IPS-NIHi11 (cell line): ENCODE measurements at places on chromosomes 2 and 18.

DNA sequence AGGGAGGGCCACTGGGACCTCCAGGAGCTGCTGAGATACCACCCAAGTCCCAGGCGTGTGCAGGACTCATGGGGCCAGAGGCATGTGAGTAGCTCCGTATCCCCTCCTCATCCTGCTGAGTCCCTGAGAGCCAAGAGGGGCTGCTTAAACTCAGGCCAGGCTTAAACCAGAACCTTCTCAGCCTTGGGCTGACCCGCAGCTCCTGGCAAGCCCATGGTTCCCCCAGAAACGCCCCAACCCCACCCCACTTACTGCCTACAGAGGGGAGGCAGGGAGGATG is 2.5 kb upstream of the NMUR1 start:
- no peak for DNase-seq

- DNase-seq, result no peak
These were observed 755.7 kb upstream of the SLC8A1 start for GRCh38 chr2:41207578-41207977.

DNA sequence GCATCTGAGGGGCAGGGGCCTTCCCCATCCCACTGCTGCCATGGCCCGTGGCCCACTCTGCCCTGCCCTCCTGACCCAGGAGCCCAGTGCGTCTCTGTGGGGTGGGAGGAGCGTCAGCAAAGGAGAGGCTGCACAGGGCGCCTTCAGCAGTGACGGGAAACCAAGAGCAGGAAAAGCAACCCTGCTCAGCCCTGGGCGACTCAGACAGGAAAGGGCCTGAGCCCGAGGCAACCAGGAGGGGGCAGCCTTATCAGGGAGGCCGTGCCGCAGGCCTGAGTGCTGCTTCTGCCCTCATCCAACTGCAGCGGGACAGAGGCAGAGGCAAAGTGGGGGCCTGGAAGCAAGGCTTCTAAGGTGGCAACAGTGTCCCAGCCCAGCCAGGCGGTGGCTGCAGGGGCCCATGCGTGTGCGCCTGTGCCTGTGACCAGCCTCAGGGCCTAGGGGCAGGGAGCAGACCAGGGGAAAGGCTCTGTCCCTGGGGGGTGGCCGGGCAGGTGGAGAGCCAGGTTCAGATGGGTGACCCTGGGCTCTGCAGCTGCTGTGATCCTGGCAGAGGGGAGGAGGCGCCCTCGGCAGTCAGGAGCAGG is 23.3 kb upstream of the ALPI start:
- peak; percentile 39 for DNase-seq

GRCh38 chr2:239258248-239258647 is 142.6 kb downstream of the HDAC4 start:
- DNase-seq, result no peak

DNA sequence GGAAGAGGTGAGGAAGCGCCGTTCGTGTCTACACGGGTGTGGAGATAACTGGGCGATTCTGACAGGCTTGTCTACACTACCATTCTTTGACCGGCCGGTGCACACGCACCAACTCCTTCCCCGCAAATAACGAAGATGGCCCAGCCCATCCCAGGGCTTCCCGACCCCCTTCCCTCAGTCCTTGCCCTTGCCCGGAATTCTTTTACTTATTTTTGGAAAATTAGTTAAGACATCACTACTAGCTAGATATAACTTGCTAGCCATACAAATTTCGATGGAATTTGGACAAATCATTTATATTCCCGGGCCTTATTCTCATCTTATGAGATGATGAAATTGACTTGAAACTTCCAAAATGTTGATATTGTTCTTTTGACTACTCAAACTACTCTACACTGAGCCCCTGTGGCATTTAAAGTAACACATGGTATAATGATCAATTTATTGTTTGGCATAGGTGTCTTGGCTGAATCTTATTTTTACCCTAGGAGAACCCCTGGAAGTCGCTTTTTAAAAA is 1.3 kb downstream of the ERICH2 start:
- DNase-seq, result no peak

- no peak for DNase-seq
These were observed 15.5 kb upstream of the ACTR2 start for GRCh38 chr2:65212115-65212514.

DNA sequence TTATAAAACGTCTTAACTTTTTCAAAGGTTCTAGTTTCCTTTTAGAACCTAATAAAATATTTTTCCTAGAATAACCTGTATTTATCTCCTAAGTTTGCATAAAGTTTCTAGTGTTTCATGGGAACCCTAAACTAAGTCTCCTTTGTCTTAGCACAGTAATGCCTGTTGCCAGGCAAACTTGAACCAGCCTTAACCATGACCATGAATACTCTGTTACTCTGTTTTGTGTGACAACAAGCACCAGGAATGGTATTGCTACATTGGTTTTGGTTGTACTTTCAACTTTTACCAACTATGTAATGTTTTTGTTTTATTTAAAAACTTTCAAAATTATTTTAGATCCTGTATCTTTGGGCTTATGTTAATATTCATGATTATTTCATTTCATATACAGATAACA is 137.6 kb downstream of the CERS6 start:
- no peak for DNase-seq

GRCh38 chr18:77009675-77010074 is 122.9 kb downstream of the MBP start:
- no peak for DNase-seq

DNA sequence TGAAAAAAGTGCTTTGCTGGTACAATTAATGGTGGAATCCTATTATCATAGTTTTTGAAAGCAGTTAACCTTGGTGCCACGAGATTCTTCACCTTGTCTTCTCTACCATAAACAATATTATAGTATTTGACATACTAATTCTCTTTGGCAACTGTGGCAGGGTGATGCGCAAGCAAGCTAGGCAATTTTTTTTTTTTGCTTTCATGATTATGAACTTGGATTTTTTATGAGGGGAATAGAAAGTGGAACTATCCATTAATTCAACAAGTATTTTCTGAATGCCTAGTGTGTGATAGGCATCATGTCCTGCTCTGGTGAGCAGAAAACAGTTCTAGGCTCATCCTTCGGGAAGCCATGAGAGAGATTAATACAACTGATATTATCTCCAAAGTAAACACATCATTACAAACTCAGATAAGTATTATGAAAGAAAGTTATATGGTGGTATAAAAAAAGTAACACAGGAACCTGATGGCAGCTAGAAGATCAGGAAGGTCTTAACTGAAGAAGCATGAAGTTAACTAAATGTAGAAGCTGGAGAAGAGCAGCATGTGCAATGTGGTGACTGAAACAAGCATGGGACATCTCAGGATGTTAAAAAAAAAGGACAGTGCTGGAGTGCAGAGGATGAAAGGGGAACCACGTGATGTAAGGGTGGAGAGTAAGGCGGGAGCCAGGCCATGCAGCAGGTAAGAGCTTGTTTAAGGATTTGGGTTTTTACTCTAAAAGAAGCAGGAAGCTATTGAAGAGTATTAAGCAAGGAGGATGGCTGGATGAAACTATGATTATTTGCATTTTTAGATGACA is 113.7 kb downstream of the ZEB2 start:
- no peak for DNase-seq

GRCh38 chr2:164015328-164016123 is 279.7 kb upstream of the FIGN start:
- peak; percentile 28 for DNase-seq

- no peak for DNase-seq
These were observed 74.7 kb upstream of the RAB6C start for GRCh38 chr2:129904532-129905446.

DNA sequence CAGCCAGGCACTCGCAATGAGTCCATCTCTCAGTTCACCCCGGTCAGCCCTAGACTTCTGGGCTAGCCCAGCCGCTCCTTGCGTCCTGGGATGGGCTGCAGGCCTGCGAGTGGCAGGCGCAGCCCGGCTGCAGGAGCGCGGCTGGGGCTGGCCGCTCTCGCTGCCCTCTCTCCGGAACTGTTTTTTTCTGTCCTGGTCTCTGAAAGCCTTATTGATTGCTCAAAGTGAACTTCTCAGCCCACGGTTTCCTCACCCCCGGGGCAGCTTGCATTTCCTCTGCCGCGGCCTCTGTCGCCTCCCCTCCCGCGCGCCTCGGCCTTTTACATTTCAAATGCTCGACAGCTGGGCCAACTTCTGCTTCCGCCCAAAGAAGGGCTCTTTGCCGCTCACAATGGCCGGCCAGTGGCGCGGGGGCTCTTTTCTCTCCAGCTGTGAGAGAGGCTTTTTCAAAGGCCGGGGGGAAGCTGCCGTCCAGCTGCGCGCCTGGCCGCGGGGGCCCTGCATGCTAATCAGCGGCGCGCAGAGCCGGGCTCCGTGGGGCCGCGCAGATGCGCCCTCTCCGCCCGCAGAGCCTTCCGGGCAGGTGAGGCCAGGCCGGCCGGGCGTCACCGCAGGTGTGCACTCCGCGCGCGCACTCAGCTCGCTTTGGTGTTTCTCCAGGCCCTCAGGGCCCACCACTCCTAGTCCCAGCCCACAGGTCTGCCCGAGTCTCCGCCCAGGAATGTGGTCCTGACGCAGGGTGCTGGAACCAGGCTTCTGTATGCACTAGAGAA is 513.8 kb downstream of the RNF144A start:
- peak; percentile 76 for DNase-seq

GRCh38 chr2:184906160-184906559 is 307.8 kb downstream of the ZNF804A start:
- no peak for DNase-seq

GRCh38 chr2:186717320-186718007 is 23.6 kb downstream of the FAM171B start:
- DNase-seq, result peak; percentile 23

GRCh38 chr2:67388680-67389079 is 8.5 kb upstream of the ETAA1 start:
- peak; percentile 23 for DNase-seq

- no peak for DNase-seq
These were observed 82.0 kb upstream of the RANBP2 start for GRCh38 chr2:108637304-108637669.

- no peak for DNase-seq
These were observed 68.3 kb downstream of the REV1 start for GRCh38 chr2:99421469-99421868.

DNA sequence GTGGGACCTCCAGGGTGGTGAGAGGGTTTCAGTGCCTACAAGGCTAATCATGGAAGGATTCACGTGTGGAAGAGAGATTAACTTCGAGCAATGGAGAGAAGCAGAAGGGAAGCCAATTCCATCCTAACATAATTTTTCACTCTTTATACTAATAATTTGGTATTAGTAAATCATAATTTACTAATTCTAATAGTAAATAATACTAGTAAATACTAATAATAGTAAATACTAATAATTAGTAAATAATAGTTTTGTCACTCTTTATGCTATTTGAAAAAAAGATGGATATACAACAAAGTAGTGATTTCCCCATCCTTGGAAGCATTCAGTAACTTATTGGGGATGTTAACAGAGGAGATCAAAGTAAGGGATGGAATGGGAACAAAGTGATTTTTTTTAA is 6.4 kb upstream of the SAG start:
- no peak for DNase-seq

DNA sequence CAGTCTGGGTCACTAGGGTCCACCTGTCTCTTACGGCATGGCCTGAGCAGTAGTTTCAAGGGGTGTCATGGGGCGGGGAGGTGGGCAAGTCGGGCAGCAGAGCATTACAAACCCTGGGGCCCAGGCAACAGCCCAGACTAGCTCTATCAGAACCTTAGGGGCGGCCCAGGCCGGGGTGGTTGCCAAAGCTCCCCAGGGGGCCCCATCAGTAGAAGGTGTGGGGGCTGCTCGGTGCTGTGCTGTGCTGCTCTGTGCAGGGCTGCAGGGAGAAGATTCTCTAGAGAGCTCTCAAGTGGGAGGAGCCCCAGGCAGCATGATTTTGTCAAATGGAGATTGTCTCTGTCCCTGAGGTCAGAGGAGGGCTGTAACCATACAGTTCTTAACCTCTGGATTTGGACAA is 36.4 kb upstream of the SLC14A1 start:
- no peak for DNase-seq

DNA sequence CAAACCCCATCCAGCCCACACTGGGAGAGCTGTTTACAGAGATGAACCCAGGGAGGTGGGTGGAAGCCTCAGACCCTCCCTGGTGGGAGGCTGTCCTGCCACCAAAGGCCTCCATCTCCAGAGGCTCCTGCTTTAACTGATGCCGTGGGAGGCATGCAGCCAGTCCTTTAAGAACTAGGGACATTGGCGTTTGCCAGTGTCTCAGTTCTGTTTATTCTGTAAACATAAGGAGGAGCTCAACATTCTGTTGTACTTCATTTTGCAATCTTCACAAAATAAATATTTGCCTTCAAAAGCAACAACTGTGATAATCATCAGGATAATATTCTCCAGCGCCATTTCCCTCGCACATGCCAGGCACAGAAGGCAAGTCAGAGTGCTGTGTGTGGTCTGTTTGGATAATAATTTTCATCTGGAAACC is 6.8 kb downstream of the EDAR start:
- DNase-seq, result no peak

DNA sequence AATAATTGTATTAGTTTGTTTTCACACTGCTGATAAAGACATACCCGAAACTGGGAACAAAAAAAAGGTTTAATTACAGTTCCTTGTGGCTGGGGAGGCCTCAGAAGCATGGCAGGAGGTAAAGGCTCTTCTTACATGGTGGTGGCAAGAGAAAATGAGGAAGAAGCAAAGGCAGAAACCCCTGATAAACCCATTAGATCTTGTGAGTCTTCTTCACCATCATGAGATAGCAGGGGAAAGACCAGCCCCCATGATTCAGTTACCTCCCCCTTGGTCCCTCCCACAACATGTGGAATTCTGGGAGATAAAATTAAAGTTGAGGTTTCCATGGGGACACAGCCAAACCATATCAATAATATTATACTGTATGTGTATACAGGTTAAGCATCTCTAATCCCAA is 73.3 kb upstream of the CABLES1 start:
- DNase-seq, result no peak

- DNase-seq, result peak; percentile 88
These were observed 27.4 kb upstream of the NMUR1 start for GRCh38 chr2:231557571-231558217.
